Heart right ventricle (tissue), 16 donors: ENCODE measurements at places on chromosomes 3 and 15. TPM values are rescaled to one million over a fixed set of nuclear protein-coding genes. Genes with fewer than 3 reads are reported as not detected.

The NOX5 gene
- not detected for total RNA-seq

The C2CD4A gene
- not detected for total RNA-seq

The PTPRG gene
- total RNA-seq = 34.8 TPM

The ST3GAL6 gene
- total RNA-seq = 92.9 TPM

The ELL3 gene
- total RNA-seq = 0.59 TPM

The CCR4 gene
- total RNA-seq = not detected

The GLDN gene
- 12.2 TPM for total RNA-seq

The SLC51A gene
- not detected for total RNA-seq

The C3orf80 gene
- total RNA-seq = not detected

DNA sequence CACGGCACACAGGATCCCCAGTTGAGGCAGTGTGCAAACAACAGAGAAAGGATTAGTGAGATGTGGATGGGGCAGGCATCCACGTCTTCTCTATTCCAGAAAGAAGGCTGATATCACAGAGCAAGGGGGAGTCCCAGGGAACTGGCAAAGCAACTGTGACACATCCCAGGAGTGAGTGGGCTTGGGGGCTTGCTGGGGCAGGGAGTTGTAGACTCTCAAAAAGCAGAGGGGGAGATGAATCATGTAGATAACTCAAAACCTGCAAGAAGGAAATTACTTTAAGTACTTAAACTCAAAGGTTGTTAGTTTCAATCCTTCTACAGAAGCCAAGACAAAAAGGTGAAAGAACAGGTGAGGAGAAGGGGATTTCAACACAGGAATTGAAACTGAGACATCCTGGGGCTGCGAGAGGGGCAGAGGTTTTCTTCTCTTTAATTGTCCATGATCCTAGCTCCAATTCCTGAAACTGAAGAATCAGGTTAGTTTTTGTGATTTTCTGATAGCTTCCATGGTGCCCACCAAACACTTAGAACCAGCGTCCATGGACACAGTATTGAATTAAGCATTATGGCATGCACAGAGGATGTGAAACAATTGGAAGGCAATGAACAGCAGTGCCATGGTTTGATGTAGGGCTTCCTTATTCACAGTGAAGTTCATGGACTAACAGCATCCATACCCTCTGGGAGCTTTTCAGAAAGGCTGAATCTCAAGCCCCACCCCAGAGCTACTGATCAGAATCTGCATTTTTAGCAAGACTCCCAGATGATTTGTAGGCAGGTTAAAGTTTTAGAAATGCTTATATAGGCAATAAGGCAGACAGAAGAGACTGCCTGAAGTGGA is 52.0 kb downstream of the CCR3 start:
- no peak for DNase-seq

DNA sequence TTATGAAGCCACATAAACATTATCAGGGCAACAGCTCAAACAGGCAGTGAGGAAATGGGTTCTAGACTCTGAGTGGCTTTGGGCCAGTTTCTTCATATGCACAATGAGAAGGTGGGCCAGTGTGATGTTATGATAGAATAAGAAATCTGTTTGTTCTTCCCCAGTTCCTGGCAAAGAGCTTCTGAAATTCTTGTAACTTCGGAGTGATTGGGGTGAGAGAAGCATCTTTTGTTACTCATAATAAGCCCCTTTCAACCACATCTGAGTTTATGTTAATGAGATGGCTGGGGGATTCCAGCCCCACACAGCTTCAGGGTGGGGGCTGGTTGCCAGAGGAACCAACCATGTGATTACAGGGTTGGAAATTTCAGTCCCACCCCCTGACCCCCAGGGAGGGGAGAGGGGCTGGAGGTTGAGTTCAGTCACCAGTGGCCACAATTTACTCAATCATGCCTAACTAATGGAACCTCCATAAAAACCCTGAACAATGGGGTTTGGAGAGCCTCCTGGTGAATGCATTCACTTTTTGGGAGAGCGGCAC is 57.0 kb upstream of the FRMD4B start:
- no peak for DNase-seq

GRCh38 chr3:51354731-51355615 is 30.1 kb upstream of the MANF start:
- no peak for DNase-seq

DNA sequence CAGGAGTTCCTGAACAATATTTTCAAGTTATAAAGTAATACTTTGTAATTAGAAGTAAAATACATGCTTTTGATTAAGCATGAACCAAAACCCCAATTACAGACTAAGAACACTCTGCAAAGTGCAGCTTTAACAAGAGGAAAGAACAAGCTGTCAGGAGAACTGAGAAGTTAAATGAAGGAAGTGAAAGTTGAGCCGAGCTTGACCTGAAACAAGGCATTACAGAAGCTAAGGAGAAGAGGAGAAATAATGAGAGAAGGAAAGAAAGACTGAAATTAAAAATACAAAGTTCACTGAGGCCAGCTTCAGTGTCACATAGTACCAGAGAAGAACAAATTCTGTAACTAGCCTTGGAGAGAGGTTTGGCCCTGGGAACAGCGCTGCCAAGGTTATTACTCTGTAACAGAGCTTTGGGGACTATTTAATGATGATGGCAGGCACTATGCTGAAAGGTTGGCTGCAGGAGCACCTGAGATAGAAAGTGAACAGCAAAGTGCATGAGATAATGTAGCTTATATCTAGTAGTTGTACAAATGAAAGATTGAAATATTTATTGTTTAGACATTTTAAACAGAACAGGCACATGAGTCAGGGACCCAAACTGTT is 241.9 kb upstream of the PEX5L start:
- DNase-seq = no peak

- DNase-seq = no peak
Measured at GRCh38 chr3:65851827-65852226, 186.9 kb downstream of the MAGI1 start.

DNA sequence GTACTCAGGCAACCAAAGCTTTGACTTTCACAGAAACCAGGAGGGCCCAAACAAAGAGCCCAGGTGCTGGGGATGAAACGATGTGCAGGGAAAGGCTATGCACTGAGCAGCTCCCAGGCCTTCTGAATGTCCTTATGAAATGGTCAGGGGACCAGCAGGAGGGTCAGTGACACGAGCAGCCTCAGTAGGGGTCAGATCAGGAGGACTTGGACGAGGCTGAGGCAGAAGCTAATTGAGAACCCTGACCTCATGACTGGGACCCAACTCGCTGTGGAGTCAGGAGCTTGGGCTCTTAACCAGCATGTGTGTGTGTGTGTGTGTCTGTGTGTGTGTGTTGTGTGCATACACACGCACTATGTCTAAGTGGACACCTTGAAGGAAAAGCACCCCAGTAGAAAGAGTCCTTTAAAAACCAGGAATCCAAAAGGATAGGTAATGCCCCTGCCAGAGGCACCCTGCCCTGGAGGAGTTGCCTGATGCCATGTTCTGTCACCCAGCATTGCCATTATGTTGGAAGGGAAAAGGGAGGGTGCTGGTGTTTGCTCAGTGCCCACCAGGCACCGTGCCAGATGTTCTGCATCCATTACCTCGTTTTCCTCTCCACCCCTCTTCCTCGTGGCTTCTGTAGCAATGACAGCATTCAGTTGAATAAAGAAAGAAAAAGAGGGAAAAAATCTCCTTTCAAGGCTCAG is 50.9 kb downstream of the CORO2B start:
- no peak for DNase-seq

GRCh38 chr15:60255390-60255789 is 142.4 kb downstream of the ANXA2 start:
- DNase-seq = no peak

- DNase-seq = no peak
Measured at GRCh38 chr3:172448661-172449465, 607 bp upstream of the GHSR start.

DNA sequence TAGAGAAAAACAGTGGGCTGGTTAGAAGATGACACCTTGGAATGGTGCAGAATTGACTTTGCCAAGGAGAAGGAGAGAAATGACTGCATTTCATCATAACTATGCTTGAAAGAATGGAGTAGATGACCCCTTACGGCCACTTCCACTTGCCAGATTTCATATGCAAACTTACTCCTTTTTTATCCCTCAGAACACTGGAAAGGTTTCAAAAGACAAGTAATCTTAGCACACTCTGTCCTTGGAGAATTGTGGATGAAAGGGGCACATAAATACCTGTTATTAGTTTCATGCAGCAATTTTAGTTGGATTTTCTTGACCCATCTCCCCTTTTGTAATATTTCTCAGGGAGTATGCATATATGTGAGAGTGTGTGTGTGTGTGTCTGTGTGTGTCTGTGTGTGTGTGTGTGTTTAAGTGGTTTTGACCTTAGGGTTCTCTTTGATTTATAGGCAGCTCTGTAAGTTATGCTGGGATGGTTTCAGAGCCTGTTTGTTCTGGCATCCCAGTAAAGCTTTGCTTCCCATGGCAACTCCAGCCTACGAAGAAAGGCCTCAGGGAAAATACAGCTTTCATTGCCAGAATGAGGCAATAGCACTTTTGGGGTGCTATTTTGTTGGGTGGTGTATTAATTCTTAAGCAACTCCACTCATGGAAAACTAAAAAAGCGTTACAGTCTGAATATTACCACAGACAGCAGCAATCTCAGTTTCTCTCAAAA is 122.2 kb upstream of the TP63 start:
- DNase-seq = no peak

DNA sequence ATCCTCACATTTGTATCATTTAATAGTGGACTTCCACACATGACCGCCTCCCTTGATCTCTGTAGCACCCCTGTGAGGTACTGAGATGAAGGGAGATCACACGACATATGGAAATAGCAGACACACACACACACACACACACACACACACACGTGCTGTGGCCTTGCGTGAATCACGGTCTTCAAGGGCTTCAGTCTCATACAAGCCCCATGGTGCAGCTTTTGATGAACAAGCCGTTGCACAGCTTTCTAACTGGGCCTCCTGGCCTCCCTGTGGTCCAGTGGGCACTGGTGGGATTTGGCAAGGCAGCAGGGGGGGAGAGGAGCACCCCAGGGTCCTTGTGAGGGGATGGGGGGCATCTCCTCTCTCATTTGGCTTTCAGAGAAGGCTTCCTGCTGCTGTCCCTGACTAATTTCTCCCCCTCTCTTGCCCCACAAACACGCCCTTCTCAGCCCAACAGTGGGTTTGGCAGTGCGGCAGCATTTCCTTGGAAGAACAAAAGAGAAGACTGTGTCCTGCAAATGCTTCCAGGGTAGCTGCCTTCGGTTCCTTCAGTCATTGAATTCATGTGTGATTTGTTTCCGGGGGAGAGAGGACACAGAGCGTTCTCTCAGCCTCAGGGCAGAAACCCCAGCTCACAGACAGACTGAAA is 98.7 kb downstream of the SMAD6 start:
- DNase-seq = no peak

- no peak for DNase-seq
Measured at GRCh38 chr3:151589311-151589710, 128.4 kb upstream of the IGSF10 start.

DNA sequence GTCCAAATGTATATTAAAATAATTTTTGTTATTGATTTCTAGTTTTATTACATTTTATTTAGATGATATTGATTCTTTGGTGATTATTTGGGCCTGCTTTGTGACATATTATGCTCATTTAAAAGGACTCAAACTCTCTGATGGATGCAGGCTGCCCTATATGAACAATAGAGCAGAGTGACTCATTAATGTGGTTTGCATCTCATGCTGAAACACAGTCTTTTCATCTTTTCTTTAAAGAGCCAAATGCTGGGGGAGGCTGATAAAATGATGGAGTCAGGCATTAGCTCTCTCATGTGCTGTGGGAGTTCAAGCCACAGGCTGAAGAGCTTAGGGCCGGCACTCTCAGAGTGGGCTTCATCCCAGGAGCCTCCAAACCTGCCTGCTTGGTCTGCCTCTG is 7.2 kb downstream of the PLA1A start:
- DNase-seq = no peak

DNA sequence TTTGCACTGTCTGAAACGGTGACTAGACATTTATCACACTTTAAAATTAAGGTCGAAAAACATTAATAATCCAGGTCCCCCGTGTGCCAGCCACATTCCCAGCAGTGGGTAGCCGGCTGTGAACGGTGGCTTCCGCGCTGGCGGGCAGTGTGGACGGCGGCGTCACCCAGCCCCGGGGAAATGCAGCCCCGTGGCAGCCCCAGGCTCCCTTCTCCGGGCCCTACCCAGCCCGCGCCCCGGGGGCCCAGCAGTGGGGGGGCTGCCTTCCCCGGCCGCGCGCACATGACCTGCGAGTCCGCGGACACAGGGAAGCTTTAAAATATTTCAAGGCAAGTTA is 25.3 kb downstream of the GABRA5 start:
- no peak for DNase-seq

DNA sequence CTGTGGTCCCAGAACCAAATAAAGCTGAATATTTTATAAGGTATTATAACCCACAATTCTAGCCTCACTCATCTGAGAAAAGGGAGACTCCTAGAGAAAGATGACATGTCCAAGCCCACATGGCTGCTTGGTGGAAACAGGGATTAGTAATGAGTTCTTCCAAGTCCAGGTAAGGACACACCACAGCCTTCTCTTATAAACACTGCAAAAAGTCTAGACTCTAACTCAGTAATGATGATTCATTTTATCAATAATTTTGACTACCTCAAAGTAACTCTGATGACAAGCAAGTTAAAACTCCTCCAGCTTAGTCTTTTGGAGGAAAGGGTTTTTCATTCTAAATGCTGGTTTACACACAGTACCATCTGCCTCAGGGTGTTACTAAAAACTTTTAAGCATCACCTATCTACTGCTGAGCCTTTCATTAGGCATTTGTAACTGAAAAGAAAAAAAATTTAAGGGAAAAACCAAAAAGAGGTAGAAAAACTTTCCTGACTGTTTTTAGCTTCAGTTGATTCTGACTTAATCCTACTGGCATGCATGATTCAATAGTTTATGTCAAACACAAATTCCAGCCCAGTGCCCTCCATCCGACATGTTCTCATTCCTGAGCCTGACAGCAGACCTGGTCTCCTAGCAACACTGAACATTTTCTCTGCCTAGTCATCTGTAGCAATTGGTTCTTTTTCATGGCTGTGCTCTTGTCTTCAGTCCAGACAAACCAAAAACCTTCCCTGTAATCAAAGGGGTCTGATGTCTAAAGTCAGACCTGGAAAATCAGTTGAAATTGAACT is 43.9 kb downstream of the P3H2 start:
- no peak for DNase-seq

DNA sequence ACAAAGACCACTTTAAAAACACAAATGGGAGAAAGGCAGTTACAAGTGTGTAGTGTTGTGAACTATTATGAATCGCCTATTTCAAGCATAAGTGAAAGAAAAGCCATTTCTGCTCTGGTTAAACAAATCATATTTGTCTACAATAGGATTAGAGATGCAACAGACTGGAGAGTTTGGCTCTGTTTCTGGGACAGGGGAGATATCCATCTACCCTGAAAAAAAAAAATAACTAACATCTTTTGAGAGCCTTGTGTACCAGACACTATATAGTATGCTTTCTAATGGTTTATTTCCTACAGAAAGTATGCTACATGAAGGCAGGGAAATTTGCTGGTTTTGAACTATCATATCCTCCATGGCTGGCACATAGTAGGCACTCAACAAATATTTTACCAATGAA is 106.7 kb upstream of the FHIT start:
- DNase-seq = no peak

GRCh38 chr15:85671156-85671555 is 123.6 kb downstream of the KLHL25 start:
- no peak for DNase-seq
